NCI-H748 treated with DMSO at 0.1 percent for 48 hours (cell line): ENCODE measurements at places on chromosomes 5 and 9.

DNA sequence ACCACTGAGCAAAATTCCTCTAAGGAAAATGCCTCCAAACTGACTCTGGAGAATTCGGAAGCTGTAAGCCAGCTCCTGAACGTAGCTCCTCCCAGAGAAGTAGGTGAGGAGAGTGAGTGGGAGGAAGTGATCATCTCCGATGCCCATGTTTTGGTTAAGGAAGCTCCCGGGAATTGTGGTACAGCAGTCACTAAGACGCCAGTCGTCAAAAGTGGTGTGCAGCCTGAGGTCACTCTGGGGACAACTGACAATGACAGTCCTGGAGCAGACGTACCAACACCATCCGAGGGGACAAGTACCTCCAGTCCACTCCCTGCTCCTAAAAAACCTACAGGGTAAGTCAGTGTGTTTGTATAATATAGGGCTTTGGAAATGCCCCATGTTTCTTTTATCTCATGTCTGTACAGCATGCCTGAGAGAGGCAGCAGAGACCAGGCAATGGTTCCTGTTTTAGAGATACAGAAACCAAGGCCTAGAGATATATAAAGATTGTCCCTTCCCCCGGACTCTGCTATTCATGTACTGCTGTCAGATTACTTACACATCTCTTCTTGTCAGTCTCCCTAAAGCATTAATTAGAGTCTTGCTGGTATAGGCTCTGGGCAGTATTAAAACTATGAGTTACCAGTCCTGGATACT, 23.9 kb downstream of the HMGXB3 start:
- no peak for DNase-seq

- DNase-seq, result no peak
These were observed 32.2 kb upstream of the ROPN1L start for GRCh38 chr5:10409504-10409903.

DNA sequence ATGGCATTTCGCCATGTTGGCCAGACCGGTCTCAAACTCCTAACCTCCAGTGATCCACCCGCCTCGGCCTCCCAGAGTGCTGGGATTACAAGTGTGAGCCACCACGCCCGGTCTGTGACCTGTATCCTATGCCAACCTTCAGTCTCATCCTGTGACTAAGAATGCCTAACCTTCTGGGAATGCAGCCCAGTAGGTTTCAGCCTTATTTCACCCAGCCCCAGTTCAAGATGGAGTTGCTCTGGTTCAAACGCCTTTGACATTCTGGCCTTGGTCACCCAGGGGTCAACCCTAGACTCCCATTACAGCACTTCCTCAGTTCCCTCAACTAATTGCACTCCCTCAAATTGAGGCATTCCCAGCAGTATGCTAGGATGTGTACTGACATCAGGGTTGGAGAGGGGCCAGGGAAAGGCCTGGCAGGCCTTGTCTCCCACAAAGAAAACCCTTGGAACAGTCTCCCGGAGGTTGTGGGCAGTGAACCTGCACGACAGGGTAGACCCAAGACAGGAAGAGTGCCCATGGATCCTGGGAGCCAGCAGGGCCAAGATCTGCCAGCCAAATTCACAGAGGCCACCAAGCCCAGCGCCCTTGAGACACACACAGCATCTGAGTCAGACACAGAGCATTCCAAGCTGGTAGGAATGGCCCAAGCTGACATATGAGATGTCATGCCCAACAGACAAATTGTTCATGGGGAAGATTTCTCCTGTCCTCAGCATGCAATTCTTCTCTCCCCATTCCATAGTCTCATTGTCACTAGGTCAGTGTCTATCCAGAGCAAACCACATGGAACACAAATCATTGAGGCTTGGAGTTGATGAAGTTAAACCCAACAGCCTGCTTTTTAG, 24.9 kb upstream of the SMU1 start:
- no peak for DNase-seq

GRCh38 chr5:90809311-90810056, 250.9 kb downstream of the ADGRV1 start:
- DNase-seq, result no peak

GRCh38 chr9:132239999-132240840, 78.4 kb downstream of the NTNG2 start:
- no peak for DNase-seq

DNA sequence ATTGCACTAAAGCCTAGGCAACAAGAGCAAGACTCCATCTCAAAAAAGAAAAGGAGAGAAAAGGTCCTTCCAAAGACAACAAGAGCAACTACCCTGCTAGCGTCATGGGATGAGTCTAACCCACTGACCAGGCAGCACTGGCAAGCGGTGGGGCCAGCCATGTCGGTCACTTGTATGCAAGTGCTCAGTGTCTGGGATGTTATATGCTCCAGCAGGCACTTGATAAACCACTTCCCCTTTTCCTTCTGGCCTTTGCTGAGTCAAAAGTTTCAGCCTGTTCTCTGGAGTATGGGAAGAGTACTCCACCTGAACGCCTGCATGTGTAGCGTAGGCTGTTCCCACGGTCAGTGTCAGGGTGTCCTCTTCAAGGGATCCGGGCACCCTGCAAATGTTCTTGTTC, 9.2 kb upstream of the MXD3 start:
- DNase-seq, result no peak

DNA sequence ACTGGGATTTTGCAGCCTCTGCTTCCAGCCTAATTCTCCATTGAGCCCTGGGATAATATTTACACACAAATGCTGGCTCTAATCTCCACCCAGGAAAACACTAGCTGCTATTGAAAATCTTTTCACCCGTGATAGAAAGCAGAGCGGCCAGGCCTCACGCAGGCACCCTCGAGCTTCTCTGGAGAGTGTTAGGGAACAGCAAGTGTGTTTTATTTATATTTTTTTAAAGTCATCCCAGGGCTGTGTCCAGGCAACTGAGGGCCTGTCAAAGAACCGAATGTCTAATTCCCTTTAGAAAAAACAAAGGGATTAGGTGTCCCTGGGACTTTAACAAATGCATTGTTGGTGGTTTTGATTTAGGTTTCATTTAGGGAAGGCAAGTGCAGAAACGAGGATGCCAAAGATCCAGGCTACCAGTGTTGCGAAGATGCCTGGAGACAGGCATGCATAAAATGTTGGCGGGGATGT, 51.2 kb upstream of the SPRY4 start:
- DNase-seq, result no peak

DNA sequence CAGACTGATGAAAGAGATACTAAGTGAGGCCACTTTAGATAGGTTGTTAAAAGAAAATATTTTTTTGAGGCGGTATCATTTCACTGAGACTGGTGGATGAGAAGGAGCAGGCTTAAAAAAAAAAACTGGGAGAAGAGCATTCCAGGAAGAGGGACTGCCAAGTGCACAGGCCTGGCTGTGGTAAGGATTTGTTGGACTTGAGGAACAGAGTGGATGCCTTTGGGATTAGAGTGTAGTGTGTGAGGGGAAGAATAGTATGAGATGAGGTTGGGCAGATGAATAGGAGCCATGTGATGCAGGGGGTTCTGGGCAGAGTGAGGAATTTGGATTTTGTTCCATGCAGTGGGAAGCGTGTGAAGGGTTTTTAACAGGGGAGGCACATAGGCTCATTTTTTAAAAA, 57.9 kb downstream of the PBX3 start:
- no peak for DNase-seq

- DNase-seq, result peak; percentile 93
These were observed 77.4 kb downstream of the OTULIN start for GRCh38 chr5:14741801-14742440.

DNA sequence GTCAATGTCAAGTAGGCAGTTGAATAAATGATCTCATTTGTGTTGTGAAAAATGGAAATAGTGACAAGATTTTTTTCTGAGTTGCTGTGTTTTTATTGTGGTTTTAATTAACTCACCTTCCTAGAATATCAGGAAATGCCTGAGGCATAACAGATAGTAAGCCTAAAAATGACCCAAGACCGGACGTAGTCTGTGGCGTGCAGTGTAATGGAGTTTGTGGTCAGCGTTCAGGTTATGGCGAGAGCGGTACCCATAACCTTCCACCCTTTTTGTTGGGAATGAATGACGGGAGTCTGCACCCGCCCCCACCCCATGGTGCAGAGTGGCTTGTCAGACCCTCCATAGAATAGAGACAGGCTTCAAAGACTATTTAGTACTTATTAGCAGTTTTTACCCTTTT, 119.3 kb downstream of the GALNT10 start:
- no peak for DNase-seq

DNA sequence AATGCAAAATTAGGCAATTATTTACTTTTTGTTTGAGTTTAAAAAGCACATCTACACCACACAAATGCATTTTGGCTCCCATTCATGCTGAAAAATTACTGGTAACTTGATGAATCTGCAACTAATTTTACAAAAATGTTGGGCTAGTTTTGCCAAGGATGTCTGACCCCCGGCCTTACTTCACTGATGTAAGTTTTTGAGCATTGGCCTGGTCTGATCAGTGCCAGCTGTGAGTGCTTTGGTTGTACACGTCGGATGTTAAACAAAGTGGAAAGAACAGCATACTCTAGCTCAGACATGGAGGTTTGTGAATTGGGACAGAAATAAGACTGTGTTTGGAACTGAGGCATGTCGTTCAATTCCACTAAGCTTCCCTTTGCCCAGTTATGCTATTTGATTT, 1044.2 kb downstream of the TLE4 start:
- DNase-seq, result no peak

DNA sequence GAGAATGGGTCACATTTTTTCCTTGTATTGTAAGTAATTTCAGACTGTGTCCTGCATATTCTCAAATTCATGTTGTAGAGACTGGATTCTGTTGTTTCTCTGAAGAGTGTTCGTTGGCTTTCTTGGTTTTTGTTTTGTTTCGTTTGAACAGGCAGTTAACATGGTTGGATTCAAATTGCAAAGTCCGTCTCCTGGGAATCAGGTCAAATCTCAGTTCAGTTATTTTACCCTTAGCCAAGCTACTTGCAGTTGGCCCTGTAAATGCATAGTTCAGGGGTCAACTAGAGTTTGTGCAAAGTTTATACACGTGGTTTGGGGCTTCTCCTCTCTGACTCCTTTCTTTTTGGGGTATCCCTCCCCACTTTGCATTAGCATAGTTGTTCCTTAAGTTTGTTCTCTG, 21.7 kb upstream of the FBXW11 start:
- DNase-seq, result no peak
